ENCODE measurements at places on chromosomes 16 and 17. TPM values are rescaled to one million over a fixed set of nuclear protein-coding genes. Genes with fewer than 3 reads are reported as not detected.

The TP53TG3 gene
- polyA plus RNA-seq, result not detected

DNA sequence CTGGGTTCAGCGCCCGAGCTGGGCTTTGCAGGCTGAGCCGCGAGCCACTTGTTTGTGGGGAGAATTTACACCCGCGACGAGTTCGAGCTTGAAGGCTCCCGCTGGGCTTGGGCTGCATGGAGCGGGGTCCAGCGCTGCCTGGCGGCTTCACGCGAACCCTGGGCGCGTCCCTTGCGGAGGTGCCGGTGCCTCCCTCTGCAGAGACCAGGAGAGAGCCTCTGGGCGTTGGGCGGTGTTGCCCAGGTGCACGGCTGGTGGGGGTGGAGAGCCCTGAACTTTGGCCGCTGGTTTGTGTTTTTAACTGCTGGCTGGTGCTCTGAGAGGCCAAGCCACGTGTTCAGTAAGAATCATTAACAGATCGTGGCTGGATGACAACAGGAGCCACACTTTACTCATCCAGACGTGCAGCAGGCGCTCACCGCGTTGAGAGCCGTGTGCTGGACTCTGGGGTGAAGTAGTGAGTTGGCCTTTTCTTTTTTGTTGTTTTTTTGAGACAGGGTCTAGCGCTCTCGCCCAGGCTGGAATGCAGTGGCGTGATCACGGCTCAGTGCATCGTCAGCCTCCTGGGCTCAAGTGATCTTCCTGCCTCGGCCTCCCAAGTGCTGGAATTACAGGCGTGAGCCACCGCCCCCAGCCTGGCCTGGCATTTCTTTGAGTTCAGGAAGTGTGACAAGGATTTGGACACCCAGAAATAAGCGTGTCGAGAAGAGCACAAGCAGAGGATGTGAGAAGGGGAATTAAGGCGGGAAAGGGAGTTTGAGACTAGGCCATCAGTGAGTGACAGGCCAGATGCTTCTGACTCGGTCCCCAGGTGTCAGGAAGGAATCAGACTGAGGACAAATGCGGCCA, 827 bp downstream of the CDK10 start:
- DNase-seq, result peak; percentile 63

- DNase-seq, result no peak
These were observed 66.9 kb downstream of the SOCS1 start for GRCh38 chr16:11188801-11189740.

The CES1 gene
- 3.1 TPM for polyA plus RNA-seq

- DNase-seq, result no peak
These were observed 95.3 kb upstream of the CRHR1 start for GRCh38 chr17:45688820-45689219.

DNA sequence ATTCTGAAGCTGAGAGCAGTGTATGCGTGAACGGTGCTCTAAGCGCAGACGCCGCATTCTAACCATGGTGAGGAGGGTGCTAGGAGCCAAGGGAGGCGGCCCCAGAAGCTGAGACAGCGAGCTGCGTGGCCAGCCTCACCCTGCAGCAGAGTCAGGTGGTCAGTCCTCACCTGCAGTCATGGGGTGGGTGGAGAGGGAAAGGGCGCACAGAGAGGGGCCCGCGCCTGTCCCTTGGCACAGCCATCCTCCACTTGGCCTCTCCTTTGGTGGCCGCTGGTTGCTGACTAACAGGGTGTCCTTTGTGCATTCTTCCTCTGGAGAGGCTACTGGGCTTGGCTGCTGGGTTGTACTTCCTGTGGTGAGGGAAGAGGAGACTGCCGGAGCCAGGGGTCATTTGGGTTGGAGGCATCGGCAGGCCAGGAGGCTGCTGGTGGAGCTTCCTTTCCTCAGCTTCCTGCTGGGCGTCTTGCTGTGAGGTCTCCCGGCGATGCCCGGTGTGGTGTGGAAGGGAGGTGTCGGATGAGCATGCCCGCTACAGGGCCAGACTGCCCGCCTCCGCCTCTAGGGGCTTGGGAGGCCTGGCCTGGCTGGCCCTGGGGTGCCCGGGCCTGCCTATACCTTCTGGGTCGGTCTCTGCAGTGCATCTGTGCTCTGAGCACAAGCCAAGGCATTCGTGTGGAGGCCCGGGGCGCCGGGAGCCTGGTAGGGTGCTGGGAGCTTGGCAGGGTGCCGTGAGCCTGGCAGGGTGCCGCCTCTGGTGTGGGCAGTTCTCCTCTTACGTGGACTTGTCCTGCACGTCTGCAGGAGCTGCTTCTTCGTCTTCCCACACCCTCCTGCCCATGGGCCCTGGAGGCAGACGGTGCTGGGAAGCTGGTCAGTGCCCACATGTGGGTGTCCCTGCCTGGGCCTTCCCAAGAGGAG, 17.4 kb downstream of the RNF213 start:
- no peak for DNase-seq

GRCh38 chr17:43517615-43518386, 28.3 kb downstream of the ETV4 start:
- no peak for DNase-seq

All from renal pelvis (tissue), 12 donors.